ENCODE measurements at places on chromosomes 4 and X.

GRCh38 chrX:9569876-9570301, 105.0 kb downstream of the TBL1X start:
- DNase-seq, result no peak

- no peak for DNase-seq
These were observed 173.9 kb downstream of the GRXCR1 start for GRCh38 chr4:43066415-43066814.

DNA sequence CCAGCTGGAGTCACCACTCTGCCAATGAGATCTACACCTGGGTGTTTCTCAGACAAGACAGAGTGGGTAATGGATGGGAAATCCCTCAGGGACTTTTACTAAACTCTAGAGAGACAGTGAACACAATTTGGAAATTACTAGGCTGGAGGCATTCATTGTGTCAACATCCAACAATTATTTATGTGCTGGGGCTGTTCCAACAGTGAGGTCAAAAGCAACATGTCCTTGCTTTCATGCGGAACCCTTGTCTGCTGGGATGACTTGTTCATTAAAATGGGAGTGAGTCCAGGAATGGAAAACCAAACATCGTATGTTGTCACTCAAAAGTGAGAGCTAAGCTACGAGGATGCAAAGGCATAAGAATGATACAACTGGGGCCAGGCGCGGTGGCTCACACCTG, 54.0 kb downstream of the DRD5 start:
- no peak for DNase-seq

DNA sequence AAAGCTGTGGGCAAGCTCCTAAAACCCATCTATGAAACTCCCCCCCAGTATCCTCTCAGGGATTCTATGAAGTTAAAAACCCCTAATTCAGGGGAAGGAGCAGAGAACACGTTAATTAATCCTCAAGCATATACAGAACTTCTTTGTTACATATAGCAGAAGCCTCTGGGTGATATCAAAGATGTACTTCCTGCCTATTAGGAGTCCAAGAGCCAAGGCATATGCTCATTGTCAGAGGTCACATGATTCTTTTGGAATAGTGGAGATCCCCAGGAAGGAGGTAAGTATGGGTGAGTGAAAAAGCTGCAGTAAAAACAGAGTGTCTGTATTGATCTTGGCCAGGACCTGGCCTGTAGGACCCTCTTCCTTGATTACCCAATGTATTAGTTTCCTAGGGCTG, 2.9 kb upstream of the SPARCL1 start:
- DNase-seq, result no peak

DNA sequence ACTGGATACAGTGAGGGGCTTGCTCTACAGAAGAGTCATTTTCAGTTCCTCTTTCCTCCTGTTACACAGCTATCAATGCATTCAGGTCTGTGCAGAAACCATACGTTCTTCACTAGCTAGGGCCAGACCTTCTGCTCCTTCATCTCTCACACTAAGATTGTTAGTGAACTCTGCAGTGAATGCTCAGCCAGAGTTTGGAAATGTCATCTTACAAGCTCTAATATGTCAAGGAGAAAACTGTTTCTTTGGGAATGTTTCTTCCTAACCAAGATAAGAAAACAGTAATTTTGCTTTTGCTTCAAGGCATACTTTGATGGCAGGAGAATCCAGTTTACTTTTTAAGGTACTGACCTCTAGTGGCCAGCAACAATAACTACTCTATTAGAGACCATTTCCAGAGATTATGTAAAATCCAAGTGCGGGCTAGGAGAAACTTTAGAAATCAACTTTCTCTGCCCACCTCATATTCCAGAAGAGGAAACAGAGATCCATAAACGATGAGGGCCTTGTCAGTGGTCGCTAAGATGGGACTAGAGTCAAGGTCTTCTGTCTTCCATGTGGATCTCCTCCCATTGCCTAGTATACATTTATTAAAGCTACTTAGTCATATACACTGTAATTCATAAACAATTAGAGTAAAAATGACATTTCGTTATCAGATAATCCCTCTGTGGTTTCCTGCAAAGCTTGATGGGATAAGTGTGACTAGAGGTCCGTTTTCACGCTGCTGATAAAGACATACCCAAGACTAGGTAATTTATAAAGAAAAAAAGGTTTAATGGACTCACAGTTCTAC, 12.1 kb upstream of the CC2D2A start:
- peak; percentile 41 for DNase-seq

GRCh38 chr4:11428899-11429698, 405 bp upstream of the HS3ST1 start:
- peak; percentile 14 for DNase-seq

DNA sequence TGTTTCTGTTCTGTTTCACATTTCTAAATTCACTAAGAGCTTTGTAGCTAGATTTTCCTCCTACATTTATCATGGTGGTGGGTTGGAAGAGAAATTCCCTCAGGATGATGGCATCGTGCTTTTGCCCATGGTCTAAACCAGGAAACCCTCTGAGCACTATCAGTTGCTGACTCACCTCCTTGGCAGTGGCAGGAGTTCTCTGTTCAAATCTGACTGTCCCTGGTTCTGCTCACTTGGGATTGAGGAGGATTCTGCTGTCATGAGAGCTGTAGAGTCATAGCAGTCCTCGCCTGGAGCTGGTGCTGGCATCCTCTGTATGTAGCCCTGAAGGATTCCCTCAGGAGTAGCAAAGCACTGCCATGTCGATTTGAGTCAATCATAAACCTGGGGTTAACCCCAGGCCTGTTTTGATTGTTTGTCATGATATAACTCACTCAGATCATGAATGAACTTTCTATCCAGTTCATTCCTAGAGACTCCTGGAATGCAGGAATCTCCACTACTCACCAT, 9.4 kb downstream of the TEX13A start:
- no peak for DNase-seq

DNA sequence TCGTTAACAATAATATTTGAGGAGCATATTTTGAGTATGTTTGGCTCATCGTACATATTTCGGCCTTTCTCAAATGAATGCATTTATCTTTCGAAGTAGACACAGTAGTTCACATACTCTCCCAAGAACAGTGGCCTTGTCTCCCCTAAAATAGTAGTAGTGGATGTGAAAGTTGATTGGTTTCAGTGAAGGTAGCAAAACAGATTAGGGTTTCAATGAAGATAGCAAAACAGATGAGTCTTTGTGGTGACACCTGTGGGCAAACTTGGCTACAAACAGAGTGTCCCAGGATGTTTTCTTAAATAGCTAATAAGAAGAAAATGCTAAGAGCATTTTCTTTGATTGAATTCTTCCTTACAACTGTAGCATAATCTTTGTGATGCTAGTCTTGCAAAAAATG, 67.0 kb downstream of the USP9X start:
- DNase-seq, result no peak

- DNase-seq, result no peak
These were observed 510.9 kb downstream of the GRID2 start for GRCh38 chr4:92814677-92815076.

DNA sequence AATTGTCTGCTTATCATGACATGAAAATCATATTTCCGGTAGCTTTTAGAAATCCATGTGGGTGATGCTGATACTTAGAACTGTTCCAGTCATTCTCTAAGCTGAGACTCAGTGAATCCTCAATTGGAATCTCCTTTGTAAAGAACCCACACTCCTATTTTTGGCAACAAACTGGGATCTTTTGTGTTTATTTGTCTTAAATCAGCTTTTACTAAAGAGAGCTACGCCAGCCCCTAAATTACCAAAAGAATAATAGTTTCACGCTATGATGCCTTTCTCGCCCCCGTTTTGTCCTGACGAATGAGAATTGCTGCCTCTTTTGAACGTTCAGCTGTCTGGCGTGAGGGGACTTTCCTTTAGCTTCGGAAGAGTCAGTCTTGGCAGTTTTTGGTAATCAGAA, 195.9 kb downstream of the SHOX start:
- DNase-seq, result no peak

GRCh38 chr4:40246938-40247337, 50.1 kb downstream of the RHOH start:
- no peak for DNase-seq

- DNase-seq, result no peak
These were observed 440.9 kb downstream of the NKX6-1 start for GRCh38 chr4:84058201-84058600.

DNA sequence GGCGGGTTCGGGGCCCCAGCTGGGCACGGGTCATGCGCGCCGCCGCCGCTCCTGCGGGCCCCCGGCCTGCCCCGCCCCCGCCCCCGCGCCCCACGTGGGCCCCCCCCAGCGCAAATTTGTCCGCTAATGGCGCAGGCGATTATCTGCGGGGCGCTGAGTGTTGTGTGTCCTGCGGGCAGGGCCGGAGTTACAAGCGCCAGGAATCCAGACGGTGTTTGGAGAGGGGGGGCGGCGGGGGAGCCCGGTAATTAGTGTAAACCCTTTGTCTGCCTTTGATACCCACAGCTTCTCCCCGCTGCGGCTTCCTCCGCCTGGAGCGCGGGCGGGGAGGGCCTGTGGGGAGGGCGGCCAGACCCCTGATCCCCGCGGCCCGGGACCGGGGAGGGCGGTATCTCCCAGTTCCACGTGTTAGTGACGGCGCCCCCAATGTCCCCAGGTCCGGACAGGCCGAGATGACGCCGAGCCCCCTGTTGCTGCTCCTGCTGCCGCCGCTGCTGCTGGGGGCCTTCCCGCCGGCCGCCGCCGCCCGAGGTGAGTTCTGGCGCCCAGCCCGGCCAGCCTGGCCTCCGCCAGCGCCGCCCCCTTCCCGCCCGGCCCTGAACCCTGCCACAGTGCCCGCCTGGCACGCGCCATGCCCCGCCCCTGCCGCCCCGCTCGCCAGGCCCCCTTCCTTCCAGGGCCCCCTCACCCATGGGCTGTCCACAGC, 761 bp downstream of the FGFRL1 start:
- DNase-seq, result peak; percentile 39
